ENCODE measurements at places on chromosomes 6 and 20.

DNA sequence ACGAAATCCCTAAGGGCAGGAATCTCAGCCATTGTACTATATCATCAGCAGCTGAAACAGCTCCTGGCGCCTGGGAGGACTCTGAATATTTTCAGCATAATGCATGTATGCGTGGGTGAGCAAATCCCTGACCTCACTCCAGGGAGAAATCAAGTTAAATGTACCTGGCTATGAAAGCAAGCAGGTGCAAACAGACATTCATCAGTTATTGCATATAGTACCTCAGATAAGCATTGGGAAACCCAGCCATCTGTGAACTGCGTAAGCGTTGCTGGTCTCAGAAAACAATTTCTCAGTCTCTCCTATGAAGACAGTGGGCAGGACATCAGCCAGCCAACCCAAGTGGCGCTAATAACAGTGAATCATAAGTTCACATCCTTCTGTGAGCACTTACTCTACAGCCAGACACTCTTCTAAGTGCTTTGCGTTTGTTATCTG lies 622.6 kb downstream of the EPM2A start:
- DNase-seq = no peak

- no peak for DNase-seq
These were observed 661 bp upstream of the HEBP2 start for GRCh38 chr6:138403324-138403800.

GRCh38 chr6:127267646-127268625 lies 1.3 kb downstream of the RNF146 start:
- no peak for DNase-seq

GRCh38 chr6:152804150-152804549 lies 53.6 kb downstream of the VIP start:
- DNase-seq = no peak

DNA sequence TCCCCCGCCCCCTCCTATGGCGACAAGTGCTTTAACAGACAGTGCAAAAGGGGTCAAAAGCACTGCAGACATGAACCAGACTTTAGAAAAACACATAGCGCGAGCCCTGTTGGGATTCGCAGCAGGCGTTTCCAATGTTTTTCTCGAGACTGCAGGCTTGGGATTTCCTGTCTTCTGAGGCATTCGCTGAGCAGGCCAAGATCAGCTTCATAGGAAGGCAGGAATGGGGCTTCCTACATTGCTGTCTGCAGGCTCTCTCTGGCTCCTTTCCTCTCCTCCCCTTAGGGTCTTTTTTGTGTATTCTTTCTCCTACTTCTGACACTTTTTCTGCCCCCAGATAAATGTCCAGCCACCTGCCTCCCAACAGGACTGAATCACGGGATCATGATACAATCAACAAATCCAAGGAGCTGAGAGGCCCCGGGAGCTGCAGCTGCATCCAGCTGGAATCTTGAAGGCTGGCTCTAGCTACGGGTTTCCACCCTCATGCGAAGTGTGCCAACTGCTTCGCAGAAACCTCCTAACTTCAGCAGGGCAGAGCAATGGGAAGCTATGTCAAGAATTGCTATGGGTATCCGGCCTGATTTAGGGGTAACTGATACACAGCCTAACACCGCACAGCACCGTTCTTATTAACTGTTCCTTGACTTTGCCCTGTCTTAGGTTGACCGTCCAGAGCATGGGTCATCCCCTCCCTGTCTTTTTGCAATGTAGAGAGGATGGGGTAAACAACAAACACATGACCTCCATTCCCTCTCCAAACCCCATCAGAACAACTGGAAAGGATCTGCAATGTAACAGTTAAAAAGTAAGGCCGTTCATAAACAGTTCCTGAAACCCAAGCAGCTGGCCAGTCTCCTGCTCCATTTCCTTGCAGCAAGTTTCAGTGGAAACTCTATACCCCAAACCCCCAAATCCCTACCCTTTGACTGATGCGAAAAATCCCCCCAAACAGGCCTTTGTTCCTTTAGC lies 31.5 kb downstream of the SNX5 start:
- DNase-seq = no peak
